ENCODE measurements at places on chromosomes 3 and 15.

GRCh38 chr3:52232279-52233107, 6.5 kb downstream of the TWF2 start:
- no peak for DNase-seq

DNA sequence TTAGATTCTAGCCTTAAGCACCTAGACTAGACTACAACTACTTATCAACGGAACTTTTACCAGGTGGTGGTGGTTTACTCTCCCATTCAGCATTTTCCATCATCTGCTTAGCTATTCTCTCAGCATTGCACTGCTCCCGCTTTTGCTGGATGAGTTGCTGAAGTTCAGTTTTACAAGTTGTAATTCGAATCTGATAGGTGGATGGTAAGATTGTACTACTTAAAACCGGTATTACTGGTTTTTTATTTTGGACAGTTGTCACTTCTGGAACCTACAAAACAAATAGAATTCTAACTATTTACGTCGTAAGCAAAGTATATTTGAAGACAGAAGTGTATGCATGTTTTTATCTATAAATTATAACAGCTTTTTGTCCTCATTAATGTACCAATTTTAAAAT, 41.1 kb downstream of the PIK3R4 start:
- no peak for DNase-seq

DNA sequence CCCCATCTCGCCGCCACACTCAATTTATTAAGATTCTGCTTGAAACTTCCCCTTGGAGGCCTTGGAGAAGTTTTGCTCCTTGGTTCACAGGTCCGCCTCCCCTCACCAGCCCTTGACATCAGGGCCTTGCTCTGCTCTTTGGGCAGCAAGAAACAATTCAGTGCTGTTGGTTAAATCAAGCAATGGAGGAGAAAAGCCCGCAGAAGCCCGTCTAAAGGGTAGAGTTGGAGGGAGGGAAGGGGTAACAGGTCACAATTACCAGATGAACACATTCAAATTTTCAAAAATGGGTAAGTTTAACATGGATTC, 429 bp downstream of the PARP9 start:
- DNase-seq: no peak

- DNase-seq: no peak
These were observed 365.8 kb upstream of the MCTP2 start for GRCh38 chr15:93865586-93865985.

DNA sequence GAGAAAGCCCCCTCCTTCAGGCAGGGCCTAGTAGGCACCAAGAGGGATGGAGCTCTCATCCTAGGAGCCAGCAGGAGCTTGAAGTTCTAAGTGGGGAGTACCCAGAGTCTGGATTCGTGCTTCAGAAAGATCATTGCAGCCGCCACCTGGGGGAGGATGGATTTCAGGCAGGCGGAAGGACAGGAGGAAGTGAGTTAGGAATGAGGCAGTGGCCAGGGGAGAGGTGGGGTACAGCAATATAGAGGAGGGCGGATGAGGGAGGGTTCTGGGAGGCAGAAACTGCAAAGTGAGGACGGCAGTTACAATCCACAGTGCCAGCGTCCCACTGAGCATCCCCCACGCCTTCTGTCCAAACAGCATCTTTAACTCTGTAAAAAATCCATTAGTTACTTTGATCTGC, 65.2 kb upstream of the LINGO1 start:
- DNase-seq: no peak

GRCh38 chr3:173770796-173771573, 373.4 kb downstream of the NLGN1 start:
- no peak for DNase-seq

DNA sequence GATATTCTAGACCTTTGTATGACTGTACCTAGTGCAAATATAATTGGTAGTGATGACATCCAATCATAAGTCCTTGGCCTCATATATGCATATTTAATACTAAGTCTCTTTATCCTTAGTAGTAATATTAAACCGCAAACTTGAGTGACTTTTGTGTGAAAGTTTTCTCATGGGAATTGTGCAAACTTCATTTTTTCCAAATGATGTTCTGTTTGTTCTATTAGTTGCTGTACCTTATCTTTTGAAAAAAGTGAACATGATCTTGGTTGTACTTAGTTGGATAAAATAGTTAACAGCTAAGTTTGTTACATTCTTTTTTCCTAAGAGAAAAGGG, 43.2 kb downstream of the TMEM45A start:
- DNase-seq: no peak

DNA sequence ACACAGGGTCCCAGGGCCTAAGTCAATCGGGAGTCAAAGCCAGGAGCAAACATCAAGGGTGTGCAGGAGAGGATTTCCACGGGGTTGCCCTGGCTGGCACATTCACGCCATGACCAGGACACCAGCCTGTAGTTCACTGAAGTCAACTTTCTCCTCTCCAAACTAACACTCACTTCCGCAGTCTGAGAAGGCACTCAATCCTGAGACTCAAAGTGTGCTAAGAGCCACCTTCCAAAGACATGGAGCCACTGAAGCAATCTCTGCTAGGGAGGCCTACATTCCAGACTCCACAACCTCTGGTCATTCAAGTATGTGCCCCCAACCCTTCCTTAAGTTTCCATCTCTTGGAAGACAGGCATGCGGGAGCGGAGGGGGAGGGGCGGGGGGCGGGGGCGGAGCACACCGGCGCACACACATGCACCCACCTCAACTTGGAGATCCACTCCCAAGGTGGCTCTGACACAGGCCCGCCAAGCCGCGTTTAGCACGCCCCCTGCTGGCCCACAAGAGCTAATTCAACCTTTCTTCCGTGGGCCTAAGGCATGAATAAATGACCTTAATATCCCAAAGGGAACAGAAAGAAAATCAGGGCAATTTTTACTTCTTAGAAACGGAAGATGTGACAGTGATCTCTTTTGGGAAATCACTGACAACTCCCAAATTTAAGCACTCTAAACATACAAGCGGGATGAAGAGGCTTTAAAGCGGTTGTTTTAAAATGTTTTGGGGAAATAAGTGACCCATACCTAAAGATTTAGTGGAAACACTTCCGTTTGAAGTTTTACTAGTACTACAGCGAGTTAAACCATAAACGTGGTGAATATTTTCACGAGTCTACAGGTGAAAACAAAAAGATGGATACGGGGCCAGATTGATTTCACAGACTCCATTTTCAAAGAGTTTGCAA, 162.5 kb upstream of the CHRNA7 start:
- DNase-seq: no peak

DNA sequence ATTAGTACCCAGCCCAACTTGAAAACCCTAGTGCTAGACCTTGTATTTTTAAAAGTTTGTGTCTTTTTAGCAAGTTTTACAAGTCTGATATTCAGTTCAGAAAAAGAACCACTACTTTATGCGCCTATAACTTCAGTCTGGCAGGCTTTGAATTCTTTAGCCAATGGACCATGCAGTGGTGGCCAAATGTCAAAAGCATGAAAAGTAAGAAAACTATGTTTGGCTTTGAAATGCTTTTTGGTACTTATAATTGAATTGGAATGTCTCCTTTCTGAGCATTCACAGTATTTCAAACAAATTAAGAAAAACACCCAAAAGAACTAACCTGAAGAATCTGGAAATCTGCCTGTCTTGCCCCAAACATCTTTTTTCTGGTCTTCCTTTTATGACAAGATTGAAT, 12.8 kb downstream of the WDR48 start:
- DNase-seq: peak; percentile 54
